Activated naive CD4-positive, alpha-beta T cell treated with anti-CD3 and anti-CD28 coated beads, Interleukin-2, amount 50 U/mL, for 16 hours (primary cell): ENCODE measurements at places on chromosomes 7 and 10.
A peak's percentile ranks its signal among the peaks of the same experiment; 100 is the strongest.

DNA sequence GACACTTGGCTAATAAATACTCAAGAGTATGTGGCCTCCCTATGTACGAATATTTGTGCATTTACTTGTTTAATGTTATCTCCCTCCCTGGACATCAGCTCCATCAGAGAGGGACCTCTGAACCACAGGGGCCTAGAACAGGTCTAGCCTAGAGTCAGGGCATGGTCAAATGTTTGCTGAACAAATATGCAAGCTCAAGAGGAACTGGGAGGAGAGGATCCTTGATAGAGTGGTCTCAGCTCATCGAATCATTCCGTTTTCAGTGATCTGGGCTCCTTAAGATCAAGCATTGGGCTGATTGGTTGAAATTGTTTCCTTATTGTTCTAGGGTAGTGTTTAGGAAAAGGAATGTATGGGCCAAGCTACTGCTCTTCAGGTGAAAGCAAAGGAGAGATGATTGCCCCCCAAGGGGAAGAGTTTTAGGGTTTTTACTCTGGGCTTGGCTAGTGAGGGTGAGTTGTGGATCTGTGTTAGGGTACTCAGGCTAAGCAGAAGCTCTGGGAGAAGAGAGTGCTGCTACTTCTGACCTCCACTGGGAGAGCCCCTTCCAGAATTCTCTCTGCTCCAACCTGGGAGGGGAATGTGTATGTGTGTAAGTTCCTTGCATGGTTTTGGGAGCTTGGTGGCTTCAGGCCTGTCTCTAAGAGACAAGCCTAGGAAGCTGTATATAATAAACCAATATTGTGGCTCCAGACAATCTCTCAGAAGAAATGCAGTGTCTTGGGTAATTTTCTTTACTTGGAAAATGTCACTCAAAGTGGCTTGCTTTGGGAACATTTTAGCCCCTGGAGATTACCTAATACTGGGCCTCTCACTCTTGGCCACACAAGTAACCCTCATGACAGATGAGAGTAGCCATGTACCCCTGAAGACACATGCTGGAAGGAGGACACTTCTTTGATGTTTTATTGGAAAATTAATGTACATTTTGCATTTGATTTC, 110.0 kb downstream of the EMX2 start:
- no peak for DNase-seq

DNA sequence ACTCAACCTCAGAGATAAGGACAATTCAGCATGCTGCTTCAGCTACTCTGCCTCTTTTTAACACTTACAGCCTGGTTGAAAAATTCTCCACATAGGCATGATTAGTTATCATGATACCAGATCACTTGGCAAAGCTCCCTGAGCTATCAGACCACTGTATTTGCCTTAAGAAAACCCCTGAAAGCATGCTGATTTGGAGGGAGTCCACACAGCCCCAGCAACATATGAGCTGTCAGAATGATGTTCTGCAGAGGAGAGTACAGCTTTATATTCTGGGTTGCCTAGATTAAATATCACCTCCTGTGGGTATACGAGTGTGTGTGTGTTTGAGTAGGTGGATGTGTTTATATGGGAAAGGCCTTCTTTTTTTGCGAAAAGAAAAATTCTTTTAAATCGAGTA, 170.2 kb upstream of the CHRM2 start:
- no peak for DNase-seq

DNA sequence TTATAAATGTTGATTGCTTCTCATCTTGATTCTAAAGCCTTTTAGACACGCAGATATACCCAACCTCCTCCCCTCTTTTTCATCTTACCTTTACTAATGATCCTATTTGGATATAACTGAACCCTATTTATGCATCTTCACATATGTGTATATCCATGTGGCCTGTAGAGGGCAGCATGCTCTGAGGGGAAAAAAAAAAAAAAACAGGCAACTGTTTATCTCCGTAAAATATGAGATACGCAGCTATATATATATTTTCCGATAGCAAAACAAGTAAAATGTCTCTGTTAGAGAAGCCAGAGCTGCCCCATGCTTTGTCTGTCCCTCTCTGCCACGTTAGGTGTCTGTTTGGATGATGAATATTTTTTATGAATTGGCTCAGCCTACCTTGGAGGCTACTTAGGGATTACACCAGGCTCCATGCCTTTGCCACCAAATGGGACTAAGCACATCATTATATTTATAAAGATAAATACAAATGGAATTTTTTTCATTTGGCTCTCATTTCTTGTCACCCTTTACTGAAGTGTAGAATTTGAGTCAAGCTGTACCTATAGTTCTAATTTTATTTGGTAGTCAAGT, 174.8 kb upstream of the FZD1 start:
- no peak for DNase-seq

GRCh38 chr10:97553575-97554031, 19.0 kb upstream of the ANKRD2 start:
- DNase-seq: peak; percentile 68

- DNase-seq: no peak
These were observed 614.1 kb downstream of the GALNT17 start for GRCh38 chr7:71746006-71746405.

DNA sequence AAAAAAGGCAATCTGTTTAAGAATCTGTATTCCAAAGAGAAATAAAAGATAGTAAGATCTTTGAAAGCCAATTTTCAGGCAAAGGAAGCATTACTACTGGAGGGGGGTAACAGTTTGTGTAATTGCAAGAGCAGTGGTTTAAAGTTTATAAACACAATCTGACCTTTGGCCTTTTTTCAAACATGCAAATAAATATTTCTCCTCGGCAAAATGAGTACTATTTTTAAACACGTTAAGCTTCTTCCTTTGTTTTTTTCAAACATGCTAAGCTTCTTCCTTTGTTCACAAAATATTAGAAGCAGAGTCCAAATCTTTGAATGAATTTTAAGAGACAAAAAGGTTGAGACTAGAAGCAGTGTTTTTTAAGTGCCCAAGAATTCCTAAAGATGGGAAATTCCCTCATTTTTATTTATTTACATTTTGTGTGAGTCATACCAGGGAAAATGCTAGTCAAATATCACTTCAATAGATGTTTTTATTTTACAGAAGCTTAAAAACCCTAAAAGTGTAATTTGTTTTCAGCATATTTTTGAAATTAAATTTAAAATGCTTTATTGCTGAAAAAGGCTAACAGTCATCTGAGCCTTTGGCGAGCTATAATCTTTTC, 229.3 kb downstream of the GPR37 start:
- no peak for DNase-seq

DNA sequence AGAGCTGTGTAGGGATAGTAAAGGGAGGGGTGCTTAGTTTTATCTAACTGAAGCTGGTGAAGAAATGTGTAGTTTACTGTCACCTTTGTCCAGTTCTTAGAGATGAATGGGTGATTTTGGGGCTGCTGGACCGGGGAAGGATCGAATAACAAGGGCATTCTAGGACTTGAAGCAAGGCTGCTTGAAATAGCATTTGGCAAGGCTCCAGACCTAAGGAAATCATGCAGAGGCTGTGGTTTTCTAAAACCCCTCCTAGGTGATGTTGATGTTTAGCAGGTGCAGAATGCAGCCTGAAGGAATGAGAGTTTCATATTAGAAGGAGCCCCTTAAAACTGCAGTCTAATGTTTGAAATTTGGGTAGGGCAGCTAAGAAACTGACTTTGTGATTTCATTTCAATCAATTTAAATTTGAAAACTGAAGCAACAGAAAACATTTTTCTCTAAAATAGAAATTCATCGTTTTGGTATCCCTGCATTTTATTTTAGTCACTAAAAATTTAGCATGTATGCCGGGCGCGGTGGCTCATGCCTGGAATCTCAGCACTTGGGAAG, 68.5 kb downstream of the TET1 start:
- no peak for DNase-seq

DNA sequence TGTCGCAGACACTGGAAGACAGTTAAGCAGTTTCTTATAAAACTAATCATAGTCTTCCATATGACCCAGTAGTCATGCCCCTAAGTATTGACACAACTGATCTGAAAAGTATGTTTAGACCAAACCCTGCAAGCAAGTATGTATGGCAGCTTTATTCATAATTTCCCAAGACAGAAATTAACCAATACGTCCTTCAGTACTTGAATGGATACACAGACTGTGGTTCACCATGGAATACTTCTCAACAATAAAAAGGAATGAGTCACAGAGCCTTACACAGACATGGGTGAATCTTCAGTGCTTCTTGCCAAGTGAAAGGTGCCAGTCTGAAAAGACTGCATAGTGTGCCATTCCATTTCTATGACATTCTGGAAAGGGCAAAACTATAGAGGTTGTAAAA, 50.2 kb upstream of the AKR1E2 start:
- DNase-seq: no peak

- no peak for DNase-seq
These were observed 76.9 kb downstream of the SLC13A1 start for GRCh38 chr7:123122916-123123315.

- DNase-seq: no peak
These were observed 25.5 kb downstream of the RNLS start for GRCh38 chr10:88557658-88558057.

DNA sequence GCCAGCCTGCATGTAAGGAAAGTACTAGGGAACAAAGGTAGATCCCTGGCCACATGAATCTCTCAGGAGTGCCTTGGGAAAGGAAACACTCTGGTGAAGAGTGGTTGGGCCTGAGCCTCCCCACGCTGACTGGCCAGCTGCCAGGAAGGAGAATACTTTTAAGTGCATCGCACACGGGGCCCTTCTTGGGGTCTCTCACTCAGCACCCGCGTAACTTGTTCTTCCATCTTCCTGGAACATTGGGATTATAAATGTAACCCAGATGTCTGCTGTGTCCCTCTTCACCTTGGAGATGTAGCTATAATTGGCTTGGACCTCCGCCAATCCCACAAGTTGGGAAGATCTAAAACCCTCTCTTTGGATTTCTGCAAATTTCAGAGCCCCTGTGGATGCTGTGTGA, 4.4 kb upstream of the GLI3 start:
- DNase-seq: no peak

DNA sequence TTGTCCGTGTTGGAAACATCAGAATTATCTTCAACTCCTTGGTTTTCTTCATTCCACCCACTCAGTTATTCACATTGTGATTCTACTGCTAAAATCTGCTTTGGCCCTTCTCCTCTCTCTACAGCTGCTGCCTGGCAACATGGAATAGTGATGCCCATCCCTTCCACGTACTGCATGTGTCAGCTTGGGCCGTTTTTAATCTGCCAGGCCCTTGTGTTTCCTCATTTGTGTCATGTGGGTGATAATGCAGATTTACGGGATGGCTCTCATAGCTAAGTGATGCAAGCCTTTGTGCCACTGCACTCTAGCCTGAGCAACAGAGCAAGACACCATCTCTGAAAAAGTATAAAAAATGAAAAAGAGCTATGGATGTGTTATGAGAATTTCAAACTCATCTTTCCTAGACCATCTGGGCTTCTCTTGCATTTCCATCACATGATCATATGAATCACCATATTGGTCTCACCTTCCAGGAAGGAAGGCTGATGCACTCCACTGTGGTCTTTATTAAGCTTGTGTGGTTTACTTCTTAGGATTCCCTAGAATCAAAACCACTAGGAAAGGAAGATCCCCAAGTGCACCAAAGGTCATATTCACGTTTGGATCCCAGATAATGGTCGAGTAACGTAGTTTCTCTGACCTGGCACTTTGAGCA, 20.6 kb upstream of the CELF2 start:
- no peak for DNase-seq

- no peak for DNase-seq
These were observed 692.9 kb downstream of the LRMDA start for GRCh38 chr10:76124280-76124679.

DNA sequence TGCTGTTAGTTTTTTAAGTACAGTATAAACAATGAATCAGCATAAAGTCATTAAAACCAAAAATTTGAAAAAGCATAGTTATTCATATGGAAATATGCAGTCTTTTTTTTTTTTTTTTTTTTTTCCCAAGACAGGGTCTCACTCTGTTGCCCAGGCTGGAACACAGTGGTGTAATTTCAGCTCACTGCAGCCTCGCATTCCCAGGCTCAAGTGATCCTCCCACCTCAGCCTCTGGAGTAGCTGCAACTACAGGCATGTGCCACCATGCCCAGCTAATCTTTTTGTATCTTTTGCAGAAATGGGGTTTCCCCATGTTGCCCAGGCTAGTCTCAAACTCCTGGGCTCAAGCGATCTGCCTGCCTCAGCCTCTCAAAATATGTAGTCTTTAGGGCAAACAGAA, 182.0 kb downstream of the SEMA3E start:
- no peak for DNase-seq
